NCI-H1417 (cell line): ENCODE measurements at places on chromosomes 7 and 10.
A peak's percentile ranks its signal among the peaks of the same experiment; 100 is the strongest.

DNA sequence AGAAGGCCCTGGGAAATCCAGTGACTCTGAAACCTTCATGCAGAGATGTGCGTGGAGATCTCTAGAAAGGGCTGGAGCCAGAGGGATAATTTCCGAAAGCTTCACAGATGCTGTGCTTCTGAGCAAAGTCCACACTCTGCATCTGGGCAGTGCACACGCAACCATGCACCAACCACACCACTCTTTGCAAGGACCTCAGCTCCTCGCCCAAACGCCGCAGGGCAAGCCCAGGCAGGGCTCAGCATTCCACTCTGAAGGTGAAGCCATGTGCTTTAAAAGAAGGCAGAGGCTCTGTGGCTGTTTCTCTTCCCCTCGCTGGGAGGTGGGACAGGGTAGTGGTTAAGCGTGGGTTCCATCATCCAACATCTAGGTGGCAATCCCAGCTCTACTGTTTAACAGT, 48.4 kb downstream of the ASB13 start:
- no peak for DNase-seq

DNA sequence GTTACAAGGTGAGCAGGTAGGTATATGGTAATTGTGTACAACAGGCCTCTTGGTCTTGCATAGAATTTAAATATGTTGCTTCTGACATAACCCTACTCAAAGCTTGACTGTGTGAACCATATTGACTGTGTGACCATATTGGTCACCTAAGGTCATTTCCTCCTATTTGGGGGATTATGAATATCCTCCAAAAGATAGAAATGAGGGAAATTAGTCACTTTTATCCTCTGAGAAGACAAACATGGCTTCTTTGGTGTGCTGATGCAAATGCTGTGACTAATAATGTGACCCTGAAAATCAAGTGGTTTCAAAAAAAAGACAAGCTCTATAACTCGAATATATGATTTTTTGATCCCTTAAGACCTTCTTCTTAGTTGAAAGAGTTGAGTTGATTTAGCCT, 27.9 kb downstream of the IFIT5 start:
- no peak for DNase-seq

DNA sequence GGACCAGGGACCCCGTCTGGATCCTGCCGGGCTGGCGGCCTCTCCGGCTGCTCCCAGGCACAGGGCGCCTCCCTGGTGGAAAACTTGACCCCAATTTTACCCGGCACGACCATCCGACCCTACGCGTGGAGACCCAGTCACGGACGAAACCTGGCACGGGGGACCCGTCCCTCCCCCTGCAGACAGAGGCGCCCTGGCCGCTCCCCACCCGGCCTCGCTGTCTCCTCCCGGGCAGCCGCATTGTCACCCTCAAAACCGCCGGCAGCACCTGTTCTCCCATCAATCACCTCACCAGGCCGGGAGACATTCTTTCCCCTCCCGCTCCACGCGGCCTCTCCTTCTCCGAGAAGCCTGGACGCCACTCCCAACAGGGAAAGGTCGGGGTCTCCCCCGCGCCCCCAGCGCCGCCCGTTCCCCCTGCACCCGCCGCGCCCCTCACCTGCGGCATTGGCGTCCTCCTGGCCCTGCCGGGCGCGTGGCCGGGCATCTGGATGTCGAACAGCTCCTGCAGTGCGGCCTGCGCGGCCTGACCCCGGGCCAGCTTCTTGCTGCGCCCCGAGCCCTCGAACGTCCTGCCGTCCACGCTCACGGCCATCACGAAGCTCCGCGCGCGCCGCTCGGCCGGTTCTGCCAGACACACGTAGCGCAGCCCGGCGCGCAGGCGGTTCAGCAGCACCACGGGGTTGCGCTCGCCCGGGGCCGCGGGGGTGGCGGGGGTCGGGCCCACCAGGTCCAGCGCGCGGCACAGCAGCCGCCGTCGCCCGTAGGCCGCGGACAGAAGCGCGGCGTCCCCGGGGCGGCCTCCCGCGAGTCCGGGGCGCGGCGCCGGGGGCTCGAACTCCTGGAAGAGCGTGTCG, 306.6 kb downstream of the WDR37 start:
- no peak for DNase-seq

DNA sequence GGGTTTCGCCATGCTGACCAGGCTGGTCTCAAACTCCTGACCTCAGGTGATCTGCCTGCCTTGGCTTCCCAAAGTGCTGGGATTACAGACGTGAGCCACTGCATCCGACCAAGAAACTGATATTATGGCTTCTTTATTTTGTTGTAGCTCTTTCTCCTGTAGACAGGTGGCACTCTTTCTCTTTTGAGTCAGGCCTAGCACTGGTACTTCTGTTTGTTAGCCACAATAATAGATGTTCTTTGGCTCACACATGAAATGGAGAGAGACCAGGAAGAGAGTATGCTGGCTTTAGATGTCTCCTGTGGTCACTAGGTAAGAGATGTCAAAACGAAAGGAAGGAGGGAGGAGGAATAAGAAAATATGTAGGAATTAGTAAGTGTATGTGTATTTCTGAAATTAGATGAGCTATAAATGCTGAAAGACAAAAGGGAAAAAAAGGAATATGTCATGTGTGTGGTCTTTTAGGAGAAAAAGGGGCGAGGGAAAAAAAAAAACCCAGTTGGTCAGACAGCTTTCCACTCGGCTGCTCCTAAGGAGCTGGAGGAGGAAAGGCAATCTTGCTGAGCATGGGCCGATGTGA, 78.7 kb downstream of the CLEC2L start:
- DNase-seq = peak; percentile 23

DNA sequence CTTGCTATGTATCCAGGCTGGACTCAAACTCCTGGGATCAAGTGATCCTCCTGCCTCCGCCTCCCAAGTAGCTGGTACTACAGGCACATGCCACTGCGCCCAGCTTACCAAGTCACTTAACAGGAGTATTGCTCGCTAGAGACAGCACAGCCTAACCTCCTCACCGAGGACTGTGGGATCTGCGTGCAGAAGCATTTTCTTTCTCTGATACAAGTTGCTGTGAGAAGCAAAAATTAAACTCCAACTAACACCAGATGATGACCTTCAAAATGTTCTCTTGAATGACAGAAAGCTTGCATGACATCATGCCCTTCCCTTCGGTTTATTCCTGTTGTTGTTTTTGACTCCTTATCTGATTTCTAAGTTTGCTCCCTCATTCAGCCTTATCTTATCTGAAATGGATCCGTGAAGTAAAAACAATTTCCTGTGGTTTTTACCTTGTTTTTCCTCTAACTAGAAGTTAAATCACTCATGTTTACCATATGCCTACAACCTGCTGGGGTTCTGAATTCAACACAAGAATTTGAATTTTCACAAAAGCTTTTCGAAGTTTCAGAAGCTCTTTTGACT, 94.4 kb upstream of the KIF5B start:
- DNase-seq = no peak

DNA sequence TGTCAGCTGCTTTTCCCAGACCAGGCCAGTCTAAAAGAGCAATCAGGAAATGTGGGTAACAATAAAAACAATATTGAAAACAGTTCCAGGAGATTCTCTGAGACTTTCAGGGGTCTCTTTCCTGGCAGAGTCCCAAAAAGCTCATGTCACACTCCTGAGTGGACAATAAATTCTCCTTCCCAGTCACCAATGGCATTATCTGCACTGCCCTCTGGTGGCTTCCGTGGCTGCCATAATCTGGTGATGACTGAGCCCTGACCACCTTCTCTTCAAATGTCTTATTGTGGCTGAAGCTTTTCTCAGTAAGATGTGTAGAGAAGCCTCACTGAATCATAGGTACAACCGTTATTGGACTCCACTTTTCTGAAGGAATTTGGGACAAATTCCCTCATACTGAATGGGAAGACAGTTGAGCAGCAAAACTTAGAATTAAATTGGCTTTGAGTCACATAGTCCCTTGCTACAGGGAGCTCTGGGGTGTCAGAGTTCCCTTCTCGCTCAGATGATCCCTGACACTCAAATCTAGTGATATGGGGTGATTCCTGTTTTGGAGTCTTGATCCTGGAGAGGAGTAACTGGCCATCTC, 24.4 kb upstream of the ASAH2 start:
- DNase-seq = no peak

- no peak for DNase-seq
These were observed 193.6 kb downstream of the MAD1L1 start for GRCh38 chr7:2038931-2039728.

DNA sequence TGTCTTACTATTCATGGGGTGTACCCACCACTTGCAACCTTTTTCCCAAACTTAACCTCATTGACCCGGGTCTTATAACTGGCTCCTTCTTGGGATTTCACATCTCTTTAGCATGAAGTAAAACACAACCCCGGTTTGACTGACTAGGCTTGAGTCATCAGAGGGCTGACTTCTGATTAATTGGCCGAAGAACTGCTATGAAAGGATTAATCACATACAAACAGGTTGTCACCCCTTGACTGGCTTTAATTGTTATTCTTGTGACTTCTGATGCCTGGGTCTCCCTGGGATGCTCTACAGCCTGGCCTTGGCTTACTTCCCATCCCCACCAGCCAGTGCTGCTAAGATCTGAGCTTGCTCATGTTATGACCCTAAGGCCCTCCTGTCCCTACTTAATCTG, 8.8 kb upstream of the CRPPA start:
- no peak for DNase-seq

DNA sequence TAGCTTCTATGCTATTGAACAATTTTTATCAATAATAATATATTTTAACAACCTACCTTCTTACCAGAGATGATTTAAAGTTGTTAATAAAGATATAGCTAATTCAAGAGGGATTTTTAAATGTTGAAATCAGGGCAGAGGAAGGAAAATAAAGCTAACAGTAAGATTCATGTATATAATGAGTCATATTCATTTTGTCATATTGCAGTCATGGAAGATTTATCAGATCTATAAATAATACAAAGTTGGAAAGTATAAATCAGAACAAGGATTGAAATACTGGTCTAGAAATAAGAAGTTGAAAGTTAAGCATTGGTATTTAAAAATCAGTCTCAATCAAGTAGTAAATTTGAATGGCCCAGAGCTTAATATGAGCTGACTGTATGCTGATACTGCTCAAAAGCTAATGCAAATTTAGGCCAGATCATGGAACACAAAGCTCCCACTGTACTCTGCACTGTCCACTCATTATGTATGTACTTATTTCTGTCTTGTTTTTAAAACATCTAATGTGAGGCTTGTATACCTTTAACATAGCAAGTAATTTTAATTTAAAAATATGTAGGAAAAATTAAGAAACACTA, 196.9 kb downstream of the ZEB1 start:
- DNase-seq = no peak

GRCh38 chr7:142711196-142711595, 38.1 kb upstream of the PRSS1 start:
- no peak for DNase-seq

- DNase-seq = no peak
These were observed 33.3 kb downstream of the SNX13 start for GRCh38 chr7:17907014-17907413.

DNA sequence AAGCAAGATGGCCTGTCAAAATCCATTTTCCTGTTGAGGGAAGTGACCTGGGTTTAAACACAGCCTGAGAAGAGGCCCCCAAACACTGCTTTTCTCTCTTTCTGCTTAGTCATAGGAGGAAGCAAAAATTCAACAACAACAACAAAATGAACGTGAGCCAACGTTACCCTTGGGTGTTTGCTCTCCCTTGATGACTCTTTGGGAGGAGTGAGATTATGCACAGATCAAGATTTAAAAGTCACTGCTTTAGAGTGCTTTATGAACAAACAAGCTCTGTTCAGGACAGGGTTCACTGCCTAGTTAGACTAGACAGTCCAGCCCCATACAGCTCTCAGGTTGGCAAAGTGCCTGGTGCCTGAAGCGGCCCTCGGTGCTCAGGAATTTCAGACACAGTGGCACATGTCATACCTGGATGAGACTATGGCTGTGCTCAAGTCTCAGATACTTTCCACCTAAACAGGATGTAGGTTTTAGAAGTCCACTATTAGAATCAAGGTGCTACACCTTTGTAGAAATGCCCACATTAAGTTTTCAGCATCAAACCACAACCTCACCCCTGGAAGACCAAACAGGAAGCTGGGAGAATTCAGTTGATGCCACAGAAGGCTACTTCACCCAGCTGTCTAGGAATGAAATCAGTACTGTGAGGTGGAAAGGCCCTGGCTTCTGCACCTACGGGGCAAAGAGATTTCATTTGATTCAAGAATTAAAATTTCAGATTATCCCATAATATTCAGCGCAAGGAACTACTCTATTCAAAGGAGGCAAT, 38.7 kb downstream of the DENND11 start:
- no peak for DNase-seq

- peak; percentile 26 for DNase-seq
These were observed 16.5 kb downstream of the AP5Z1 start for GRCh38 chr7:4791738-4792536.

DNA sequence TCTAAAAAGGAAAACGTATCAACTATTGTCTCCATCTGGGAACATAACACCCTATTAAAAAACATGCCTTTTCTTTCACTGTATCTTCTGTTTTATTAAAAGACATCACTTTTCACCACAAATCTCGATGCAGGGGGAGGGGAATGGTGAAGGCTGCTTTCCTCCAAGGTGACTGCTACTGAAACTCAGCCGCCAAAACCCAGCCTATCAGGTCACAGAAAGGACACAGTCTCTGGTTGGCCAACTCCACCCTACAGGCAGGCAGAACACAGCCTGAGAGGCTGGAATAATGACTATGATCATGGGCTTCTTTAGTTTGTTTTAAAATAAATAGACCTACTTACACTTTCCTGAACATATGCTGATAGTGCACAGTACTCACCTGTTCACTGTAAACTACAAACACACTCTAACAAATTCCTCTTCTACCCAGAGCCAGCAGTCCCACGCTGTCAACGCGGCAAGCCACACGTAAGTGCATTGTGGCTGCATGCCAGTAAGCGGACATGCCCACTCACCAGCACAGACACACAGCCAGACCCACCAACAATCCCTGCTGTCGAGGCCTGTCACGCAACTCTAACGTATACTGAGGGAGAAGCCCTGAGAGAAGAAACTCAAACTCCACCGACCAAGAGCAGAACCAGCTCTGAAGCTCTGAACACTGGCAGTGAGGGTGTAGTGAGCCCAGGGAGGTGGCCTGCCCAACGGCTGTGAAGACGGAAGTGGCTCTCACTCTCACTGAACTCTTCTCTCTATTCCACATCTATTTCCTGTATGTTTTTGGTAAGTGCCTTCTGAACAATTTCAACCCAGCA, 41.8 kb downstream of the NCAPG2 start:
- no peak for DNase-seq

- DNase-seq = peak; percentile 83
These were observed 353.4 kb downstream of the DNAJB6 start for GRCh38 chr7:157690058-157690832.

GRCh38 chr7:130943336-130943901, 209.4 kb upstream of the KLF14 start:
- DNase-seq = no peak

DNA sequence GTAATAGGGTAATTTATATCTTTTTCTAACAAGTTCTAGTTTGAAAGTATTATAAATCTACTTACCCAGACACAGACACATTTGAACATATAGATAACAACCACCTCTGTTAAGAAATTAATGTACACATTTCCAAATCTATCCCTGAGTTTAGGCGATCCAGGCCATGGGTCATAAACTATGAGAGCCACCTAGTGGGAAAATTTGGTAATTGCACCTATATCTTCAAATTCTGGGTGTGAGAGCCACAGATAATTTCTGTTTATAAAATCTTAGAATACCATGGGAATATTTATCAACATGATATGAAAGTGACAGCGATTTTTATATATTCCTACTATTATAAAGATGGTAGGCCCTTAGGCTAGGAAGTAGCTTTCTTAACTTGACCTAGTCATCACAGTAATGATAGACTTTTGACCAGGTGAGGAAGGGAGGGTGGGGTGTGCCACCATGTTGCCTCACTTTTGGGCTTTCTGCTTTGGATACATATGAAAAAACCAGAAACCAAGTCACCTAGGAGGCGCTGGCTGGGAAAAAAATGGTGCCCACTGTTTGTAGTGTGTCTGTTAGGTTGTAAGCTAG, 8.0 kb upstream of the EPHA1 start:
- DNase-seq = peak; percentile 77

GRCh38 chr10:47381427-47382379, 2.4 kb downstream of the ZNF488 start:
- DNase-seq = no peak
